SHP77 treated with DMSO at 0.1 percent for 48 hours (cell line): ENCODE measurements at places on chromosomes 4 and X.

DNA sequence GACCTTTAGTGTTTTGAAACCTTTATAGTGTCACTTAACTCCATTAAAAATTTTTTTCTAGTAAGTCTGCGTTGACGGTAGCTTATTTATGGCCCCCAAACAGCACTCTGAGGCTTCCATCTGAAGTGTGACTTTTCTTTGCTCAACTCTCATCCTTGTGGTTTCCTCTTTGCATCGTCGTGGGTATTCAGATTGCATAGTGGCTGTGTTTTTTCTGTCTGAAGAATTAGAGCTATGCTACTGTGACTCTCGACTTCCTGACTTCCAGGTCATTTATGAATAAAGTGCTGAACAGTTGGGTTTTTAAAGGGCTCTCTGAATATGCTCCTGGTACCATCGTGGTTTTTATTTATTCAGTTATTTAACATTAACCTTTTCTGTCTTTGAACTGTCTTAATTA, 44.9 kb downstream of the JADE1 start:
- no peak for DNase-seq

DNA sequence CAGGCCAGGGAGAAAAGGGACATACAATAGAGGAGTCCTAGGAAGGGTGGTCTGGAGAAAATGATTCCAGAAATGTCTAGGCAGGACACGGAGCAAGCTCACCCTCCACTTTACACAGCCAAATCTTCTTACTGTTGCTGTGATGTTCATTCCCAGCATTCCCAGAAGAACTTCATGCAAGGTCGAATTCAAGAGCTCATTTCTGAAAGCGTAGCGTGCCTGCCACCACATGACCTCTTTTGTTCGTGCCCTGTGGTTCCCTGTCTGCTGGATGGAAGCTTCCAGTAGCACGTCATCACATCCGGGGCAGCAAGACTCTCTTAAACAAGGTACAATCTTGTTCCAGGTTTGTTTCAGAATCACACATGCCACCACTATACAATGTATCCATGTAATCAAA, 57.8 kb downstream of the FAM184B start:
- no peak for DNase-seq

- no peak for DNase-seq
These were observed 34.1 kb upstream of the IL1RAPL1 start for GRCh38 chrX:28552882-28553829.

GRCh38 chr4:54767376-54767775, 109.6 kb downstream of the KIT start:
- no peak for DNase-seq

DNA sequence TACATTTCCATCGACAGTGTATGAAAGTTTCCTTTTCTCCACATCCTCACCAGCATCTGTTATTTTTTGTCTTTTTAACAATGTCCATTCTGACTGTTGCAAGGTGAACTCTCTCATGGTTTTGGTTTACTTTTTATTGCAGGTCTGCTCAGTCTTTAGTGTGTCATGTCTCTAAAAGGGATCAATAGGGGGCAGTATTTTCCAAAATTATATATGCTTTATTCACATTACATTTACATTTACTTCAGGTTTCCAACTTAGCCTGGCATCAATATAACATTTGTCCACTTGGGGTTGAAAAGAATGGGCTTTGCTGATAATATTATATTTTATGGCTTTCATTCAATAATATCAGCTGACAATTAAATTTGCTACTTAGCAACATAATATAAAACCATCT, 265.0 kb upstream of the SLITRK2 start:
- DNase-seq, result no peak

- DNase-seq, result no peak
These were observed 79.5 kb upstream of the FAM9C start for GRCh38 chrX:13123857-13124345.

GRCh38 chr4:105551965-105552746, at the start of gene ARHGEF38:
Gene ARHGEF38 (plus strand): TSS chr4:105552620. CDS start chr4:105552766, 146 bp downstream.
- DNase-seq, result no peak

- no peak for DNase-seq
These were observed 1.7 kb downstream of the TMEM185A start for GRCh38 chrX:149629730-149630387.
